ENCODE measurements at places on chromosomes 5 and 9.

GRCh38 chr9:72883875-72884274, 69.0 kb downstream of the ALDH1A1 start:
- DNase-seq = no peak

GRCh38 chr9:97548379-97548778, 46.9 kb downstream of the TMOD1 start:
- no peak for DNase-seq

- no peak for DNase-seq
Observed at GRCh38 chr5:52560366-52560765, 227.3 kb upstream of the ITGA1 start.

DNA sequence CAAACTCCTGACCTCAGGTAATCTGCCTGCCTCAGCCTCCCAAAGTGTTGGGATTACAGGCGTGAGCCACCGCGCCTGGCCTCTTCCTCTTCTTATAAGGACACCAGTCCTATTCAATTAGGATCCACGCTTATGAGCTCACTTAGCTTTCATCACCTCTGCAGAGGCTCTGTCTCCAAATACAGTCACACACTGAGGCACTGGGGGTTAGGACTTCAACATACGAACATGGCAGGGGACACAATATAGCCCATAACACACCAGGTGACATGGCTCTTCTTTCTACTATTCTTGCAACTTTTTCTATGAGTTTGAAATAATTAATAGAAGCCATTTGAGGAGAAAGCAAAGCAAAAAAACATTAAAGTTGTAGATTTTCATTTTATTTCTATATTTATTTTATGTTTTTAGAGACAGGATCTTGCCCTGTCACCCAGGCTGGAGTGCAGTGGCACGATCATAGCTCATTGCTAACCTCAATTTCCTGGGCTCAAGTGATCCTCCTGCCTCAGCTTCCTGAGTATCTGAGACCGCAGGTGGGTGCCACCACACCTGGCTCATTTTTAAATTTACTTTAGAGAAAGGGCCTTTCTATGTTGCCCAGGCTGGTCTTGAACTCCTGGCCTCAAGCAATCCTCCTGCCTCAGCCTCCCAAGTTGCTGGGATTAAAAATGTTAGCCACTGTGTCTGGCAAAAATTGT, 6.0 kb upstream of the PRRT1B start:
- DNase-seq = no peak

GRCh38 chr5:4185127-4185526, 589.5 kb downstream of the IRX1 start:
- DNase-seq = no peak

DNA sequence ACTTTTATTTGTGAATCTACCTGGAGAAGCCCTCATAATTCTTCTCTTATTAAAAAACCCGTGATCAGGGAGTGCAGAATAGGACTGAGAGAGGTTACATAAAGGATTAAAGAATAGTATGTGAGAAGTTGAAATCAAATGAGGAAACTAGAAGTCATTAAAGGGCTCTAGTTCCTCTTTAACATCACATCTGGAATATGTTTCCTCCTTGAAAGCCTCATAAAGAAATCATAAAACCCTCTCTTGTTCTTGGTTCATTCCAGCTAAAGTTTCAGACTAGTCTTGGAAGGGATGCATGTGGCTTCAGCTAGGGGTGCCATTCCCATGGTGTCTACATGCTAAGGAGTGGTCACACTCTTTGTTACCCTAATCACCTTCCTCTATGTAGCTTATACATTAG, 5.7 kb upstream of the C5orf46 start:
- DNase-seq = no peak

DNA sequence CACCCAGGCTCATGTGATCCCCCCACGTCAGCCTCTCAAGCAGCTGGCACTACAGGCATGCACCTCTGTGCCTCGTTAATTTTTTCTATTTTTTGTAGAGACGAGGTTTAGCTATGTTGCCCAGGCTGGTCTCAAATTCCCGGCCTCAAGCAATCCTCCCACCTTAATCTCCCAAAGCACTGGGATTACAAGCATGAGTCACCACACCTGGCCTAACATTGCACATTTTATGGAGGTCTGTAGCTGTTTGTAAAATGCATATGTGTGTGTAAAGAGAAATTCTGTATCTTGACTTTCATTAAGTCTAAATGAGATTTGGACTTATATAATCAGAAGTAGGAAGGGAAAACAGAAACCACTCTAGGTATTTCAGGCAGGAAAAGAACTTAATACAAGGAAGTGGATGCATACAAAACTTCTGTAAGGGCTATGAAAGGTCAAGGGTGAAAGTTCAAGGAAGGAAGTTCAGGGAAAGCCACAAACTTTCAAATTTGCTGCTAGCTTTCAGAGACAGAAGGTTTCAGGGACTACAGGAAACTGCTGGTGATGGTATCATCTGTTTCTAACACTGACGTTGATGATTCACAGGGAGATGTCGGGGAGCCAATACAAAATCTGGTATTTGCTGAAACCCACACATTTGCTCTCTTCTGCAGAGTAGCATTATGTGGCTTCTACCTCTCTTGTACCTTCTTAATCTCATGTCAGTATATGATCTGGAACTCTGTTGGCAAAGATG, 209.4 kb downstream of the PIK3R1 start:
- DNase-seq = peak; percentile 22

GRCh38 chr5:169299663-169300467, 1.1 kb downstream of the SLIT3 start:
- no peak for DNase-seq

GRCh38 chr9:126114850-126115460, 211.7 kb upstream of the MVB12B start:
- DNase-seq = no peak

DNA sequence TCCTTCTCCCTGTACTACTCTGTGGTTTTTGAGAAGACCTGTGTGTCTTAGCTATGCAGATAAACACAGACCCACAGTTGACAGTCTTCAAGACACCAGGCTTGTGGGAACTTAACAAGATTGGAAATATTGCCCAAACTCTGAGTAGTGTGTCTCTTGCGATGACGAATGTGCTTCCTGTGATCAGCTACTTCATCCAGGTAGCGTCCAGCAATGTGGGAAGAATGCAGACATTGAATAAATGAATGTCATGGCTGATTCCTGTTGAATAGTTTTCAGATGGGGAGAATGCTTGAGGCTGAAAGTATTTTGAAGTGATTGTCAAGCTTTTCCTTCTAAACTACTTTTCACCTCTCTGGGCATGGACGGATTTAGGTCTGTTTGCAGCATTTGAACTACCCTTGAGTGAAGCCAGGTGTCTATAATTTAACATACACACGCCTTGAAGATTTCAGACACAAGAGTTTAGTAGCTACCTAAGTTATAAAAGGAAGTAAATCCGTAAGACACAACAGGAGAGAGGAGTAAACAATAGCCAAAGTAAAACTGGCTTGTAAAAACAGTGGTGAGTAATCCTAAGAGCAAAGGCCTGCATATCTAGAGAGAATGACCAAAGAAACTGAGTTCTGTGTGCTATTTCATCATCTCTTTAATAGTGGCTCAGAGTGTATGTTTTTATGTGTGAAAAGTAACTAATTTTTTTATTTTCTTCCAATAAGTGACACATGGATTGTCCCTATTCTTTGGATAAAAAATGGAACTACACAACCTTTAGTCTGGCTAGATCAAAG, 30.0 kb upstream of the ARL14EPL start:
- DNase-seq = no peak

DNA sequence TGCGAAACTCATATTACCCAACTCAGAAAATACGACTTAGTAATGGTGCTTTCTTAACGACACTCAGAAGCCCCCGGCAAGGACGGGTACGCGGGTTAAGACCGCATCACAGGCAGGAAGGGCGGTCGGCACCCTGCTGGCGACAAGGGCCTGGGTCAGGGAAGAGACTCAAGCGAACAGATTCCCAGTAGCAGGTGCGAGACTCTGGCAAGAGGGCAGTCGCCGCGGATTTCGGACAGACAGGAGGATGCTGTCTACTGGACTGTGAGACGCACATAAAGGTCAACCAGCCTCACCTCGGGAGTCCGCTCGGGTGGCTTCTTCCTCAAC, 398 bp downstream of the RAPGEF6 start:
- DNase-seq = no peak

DNA sequence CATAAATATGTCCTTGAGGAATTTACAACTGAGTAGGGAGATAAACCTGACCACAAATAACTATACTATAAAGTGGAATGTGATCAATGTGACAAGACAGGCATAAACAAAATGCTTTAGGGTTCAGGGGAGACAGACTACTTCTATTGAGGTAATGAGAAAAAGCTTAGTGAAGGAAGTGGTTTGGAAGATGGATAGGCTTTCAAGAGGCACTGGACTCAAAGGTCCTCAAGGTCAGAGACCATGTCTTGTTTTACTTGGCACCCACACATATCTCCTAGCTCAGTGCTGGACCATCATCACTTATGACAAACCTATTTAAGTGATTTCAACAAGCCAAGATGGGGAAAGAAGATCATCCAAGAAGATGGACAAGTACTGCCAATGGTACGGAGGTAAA, 257.8 kb downstream of the BNC2 start:
- no peak for DNase-seq

GRCh38 chr5:126516133-126516532, 78.9 kb downstream of the ALDH7A1 start:
- no peak for DNase-seq

GRCh38 chr5:40879163-40879942, 29.9 kb upstream of the C7 start:
- no peak for DNase-seq

GRCh38 chr5:6506611-6507010, 58.0 kb downstream of the UBE2QL1 start:
- DNase-seq = no peak

DNA sequence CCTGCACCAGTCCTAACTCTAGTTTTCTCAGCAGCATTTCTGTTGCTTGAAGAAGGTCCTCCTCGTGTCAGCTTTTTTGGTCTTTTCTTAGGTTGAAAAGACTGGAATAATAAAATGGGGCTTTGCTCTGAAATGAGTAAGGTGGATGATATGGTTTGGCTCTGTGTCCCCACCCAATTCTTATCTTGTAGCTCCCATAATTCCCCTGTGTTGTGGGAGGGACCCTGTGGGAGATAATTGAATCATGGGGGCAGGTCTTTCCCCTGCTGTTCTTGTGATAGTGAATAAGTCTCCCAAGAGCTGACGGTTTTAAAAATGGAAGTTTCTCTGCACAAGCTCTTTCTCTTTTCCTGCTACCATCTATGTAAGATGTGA, 53.6 kb downstream of the LIX1 start:
- DNase-seq = no peak

DNA sequence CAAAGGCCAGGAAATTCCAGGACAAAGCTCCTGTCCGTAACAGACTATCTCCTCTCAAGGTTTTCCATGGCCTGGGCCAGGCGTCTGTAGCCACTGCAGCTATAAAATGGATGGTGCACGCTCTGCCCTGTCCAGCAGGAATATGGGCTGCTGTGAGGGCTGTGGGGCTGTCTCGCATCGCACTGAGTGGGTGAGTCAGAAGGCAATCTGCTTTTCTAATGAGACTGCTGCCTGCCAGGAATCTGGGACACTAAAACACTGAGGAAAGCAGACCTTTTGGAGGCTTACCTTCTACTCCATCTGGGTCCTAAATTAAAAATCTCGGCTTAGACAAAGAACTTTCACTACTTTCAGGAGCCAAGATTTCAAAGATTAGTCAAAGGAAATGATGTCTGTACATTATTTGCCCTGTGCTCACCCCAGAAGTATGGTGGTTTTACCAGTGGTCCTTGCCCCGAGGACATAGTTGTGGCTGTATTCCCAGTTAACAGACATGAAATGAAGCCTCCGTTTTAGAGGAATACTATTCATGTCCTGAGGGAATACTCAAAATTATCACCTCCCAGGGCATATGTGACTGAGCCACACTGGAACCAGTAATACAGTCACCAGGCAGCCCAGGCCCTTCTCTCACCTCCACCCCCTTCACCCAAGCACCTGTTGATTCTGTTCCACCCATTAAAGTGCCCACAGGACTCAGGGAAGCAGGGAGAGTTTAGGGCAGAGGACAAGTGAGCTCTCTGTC, 56.4 kb downstream of the PFDN1 start:
- no peak for DNase-seq

- DNase-seq = no peak
Observed at GRCh38 chr9:11064909-11065308, 452.1 kb upstream of the PTPRD start.

DNA sequence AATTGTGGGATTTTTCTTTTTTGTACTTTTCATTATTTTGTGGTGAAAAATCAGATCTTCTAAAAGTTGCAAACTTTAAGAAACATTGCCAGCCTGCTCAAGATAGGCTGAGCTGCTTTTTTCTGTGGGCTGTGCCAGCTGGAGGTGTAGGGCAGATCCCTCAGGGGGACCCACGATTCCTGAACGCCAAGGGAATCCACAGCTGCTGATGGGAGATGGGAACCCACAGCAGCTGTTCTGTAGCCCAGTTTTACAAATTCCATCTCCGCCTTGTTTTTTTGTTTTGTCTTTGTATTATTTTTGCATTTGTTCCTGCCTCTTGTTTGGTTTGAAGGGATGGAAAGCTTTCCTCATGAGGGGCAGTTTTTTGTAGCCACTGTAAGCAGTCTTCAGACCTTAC, 91.0 kb downstream of the WWC1 start:
- no peak for DNase-seq

- peak; percentile 21 for DNase-seq
Observed at GRCh38 chr9:84697509-84698114, 28.1 kb downstream of the NTRK2 start.

GRCh38 chr9:137480686-137481683, 21.9 kb upstream of the NSMF start:
- no peak for DNase-seq

DNA sequence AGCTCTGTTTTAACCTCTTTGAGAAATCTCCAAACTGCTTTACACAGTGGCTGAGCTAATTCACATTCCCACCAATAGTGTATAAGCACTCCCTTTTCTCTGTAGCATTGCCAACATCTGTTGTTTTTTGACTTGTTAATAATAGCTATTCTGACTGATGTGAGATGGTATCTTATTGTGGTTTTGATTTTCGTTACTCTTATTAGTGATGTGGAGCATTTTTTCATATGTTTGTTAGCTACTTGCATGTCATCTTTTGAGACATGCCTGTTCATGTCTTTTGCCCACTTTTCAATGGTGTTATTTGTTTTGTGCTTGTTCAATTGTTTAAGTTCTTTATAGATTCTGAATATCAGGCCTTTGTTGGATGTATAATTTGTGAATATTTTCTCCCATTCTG, 225.2 kb upstream of the TRPC7 start:
- DNase-seq = no peak

GRCh38 chr5:122175852-122176251, 46.5 kb downstream of the ZNF474 start:
- no peak for DNase-seq

GRCh38 chr5:150181027-150181426, 8.8 kb upstream of the SLC6A7 start:
- DNase-seq = no peak

DNA sequence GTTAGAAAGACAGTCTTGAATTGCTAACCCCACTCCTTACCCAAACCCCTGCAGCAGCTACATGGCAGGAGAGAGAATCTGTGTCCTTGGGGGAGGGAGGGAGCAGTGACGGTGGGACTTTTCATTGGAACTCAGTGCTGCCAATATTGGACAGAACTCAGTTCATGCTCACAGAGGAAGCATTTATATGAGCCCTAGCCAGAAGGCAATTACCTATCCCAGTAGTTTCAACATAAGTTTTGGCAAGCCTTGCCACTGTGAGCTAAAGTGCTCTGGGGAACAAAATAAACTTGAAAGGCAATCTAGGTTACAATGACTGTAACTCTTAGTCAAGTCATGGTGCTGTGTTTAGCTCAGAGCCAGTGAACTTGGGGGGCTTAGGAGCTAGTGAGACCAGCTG, 1013.4 kb upstream of the COX7C start:
- DNase-seq = no peak

GRCh38 chr5:102411-103043, 10.6 kb downstream of the PLEKHG4B start:
- no peak for DNase-seq

GRCh38 chr5:37849641-37850040, 9.8 kb upstream of the GDNF start:
- DNase-seq = no peak

Measured in stimulated activated naive B cell treated with anti-CD40 and anti-IgM and Interleukin-4, amounts not matched to agents 10 μg/mL and 1 μg/mL and 100 μg/mL, for 72 hours (primary cell).